K562 (cell line): ENCODE measurements at places on chromosomes 3 and 15. TPM values are rescaled to one million over a fixed set of nuclear protein-coding genes. Genes with fewer than 3 reads are reported as not detected.

Gene ZDHHC19
- 5.5 and 6.1 TPM in 2 replicates for total RNA-seq

Gene GP5
- total RNA-seq = 0.09 TPM in 1 of 2 replicates, not detected in the other

Gene ARRDC4
- total RNA-seq = 11.4 and 15.8 TPM in 2 replicates

Gene LHFPL4
- not detected in 2 replicates for total RNA-seq

DNA sequence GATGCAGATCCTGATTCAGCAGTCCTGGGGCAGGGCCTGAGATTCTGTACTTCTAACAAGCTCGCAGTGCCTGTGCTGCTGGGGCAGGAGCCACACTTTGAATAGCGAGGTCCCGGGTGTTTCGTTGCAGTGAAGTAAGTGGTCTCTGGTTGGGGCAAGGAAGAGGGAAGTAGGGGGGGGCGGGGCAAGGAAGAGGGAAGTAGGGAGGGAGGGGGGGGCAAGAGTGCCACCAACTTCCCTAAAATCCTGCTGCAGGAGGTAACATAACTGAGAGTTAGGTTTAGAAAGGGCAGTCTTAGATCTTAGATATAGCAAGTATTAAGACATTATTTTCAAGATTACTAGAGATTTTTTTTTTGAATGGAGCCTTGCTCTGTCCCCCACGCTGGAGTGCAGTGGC is 35.5 kb downstream of the CRTAP start:
- no peak for DNase-seq
- no peak overlapping the region for H3K4me3 ChIP-seq
- peaks cover 16% of the 10 kb centered on the region for H3K27me3 ChIP-seq

DNA sequence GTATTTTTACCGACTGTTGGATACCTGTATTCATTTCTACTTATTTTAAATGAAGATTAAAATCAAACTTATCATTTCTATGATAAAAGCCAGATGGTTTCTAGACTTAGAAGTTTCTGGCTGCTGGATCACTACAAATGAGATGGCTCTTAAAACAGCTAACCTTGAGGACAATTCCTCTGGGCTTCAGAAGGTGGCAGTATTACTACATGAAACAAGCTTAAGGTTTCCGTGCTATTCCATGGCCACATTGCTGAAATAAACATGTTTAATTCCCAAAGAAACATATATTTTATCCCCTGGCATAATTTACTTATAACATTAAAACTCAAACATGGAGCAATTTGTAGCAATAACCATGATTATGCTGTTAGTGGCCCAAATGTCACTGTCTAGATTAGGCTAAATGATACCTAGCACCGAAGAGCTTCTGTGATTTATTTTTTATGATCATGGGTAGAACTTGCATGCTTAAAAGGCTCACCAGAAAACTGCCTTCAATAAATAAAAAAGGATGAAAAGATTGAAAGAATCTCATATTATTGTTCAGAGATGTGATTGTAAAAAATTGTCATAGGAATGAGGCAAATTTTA is 204.0 kb upstream of the NANOGP8 start:
- no peak overlapping the region for H3K27ac ChIP-seq
- H3K27me3 ChIP-seq = no peaks in the 10 kb centered on the region
- H3K4me3 ChIP-seq = no peak overlapping the region
- no peaks in the 10 kb centered on the region for H3K36me3 ChIP-seq

- H3K4me3 ChIP-seq = no peak overlapping the region
- H3K4me1 ChIP-seq = no peaks in the 10 kb centered on the region
- no peaks in the 10 kb centered on the region for H3K36me3 ChIP-seq
These were observed 17.6 kb upstream of the CEP152 start for GRCh38 chr15:48828471-48828870.

DNA sequence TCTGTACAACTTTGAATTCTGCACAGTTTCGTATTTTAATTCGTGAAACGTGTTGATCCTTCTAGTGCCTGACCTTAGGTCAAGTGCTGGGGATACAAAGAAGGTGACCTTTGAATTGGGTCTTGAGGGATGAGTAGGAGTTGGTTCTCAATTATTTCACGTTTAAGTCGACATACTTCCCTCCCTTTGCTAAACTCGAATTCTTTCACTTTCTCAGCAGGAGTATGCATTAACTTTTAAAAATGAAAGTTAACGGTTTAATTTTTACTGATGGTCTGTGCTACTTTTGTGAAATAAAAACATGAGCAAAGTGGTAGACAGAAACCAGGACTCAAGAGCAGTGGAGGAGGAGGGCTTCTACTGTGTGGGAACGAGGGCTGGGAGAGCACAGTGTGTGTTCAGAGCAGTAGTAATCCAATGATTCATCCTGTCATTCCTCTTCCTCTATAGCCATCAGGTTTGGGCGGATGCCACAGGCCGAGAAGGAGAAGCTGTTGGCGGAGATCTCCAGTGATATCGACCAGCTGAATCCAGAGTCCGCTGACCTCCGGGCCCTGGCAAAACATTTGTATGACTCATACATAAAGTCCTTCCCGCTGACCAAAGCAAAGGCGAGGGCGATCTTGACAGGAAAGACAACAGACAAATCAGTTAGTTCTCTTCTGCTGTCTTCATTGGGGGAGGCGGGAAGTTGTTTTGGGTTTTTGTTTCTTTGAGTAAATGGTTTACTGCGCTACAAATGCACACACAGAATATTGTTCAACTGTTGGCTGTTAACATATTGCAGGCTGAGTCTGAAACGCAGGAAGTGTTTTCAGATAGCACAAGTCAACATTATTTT is 78.6 kb upstream of the TSEN2 start:
- peak; percentile 84 for DNase-seq
- H3K36me3 ChIP-seq = no peaks in the 10 kb centered on the region
- H3K4me3 ChIP-seq = no peak overlapping the region
- no peak overlapping the region for H3K27ac ChIP-seq
- H3K27me3 ChIP-seq = peaks cover 3% of the 10 kb centered on the region; the same call in 1 of the 3 replicates
- no peaks in the 10 kb centered on the region for H3K4me1 ChIP-seq

DNA sequence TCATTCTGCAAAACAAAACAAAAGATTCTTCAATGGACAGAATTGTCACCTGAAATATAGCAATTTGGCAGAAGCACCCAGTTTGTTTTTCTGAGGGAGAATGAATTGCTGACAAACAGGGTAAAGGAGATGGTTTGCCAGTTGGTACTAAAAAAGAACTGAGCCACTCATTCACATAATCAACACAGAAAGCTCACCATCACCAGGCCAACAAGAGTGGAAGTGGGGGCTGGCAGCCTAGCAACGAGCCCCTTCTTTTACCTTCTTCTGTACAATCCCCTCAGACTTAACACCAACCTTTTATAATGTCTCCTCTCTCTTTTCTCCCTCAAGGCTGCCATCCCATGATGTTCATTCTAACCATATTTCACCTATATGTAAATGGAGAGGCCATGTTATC is 5.9 kb downstream of the TOP2B start:
- H3K4me1 ChIP-seq = peaks cover 9% of the 10 kb centered on the region
- peaks cover 4% of the 10 kb centered on the region; the same call in 2 of the 3 replicates for H3K36me3 ChIP-seq
- no peaks in the 10 kb centered on the region for H3K27me3 ChIP-seq
- no peak for DNase-seq
- H3K27ac ChIP-seq = no peak overlapping the region

- no peaks in the 10 kb centered on the region for H3K27me3 ChIP-seq
- DNase-seq = no peak
- no peak overlapping the region for H3K27ac ChIP-seq
- H3K4me1 ChIP-seq = peaks cover 17% of the 10 kb centered on the region
These were observed 24.4 kb downstream of the SLC2A2 start for GRCh38 chr3:171001957-171002694.

- no peaks in the 10 kb centered on the region; the same call in 2 of the 3 replicates for H3K4me1 ChIP-seq
- no peak overlapping the region for H3K27ac ChIP-seq
- no peak overlapping the region for H3K4me3 ChIP-seq
These were observed 287.4 kb downstream of the UACA start for GRCh38 chr15:70475921-70476320.

DNA sequence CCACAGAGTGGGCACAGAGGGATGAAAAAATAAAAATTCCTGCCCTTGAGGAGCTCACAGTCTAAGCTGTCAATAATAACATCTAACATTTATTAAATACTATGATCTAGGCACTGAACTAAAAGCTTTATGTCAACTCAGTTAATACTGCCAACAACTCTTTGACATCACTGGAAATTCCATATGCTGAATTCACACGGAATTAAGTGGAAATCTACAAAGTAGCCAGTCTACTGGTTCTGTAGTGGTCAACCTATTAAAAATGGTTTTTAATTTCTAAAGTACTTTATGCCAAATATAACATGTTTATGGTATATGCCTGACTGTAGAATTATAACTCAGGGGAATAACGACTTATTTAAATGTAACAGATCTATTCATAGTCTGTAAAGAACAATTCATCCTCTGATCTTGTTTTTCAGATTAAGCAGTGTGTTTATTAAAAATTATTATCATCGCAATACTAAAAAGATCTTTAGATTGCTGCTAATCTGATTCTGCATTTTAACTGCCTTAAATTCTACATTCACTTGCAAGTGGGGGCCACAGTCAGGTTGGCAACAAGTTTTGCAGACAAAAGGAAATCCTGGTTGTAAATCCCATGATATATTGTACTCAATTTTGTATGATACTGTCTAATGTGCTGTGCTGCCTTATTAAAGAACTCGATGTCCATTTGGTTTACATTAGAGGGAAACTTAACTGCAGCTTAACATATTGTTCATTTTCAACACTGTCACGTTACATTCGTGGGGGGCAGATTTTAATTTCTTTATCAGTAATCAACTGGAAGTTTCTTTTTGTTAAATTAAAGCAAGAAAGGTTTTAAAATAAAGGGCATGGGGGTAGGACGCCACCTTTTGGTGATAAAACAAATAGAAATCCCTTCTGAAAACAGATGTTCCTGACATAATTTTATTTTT is 2.6 kb upstream of the FOXP1 start:
- no peak overlapping the region; the same call in 2 of the 3 replicates for H3K27ac ChIP-seq
- no peaks in the 10 kb centered on the region for H3K36me3 ChIP-seq
- H3K27me3 ChIP-seq = no peaks in the 10 kb centered on the region
- peak; percentile 11 for DNase-seq
- peaks cover 26% of the 10 kb centered on the region; the same call in 1 of the 2 replicates for H3K4me1 ChIP-seq
- no peak overlapping the region for H3K4me3 ChIP-seq

GRCh38 chr15:75823860-75824613 is 19.2 kb upstream of the UBE2Q2 start:
- H3K27me3 ChIP-seq = no peaks in the 10 kb centered on the region
- no peak for DNase-seq
- peaks cover 17% of the 10 kb centered on the region for H3K4me1 ChIP-seq
- no peak overlapping the region for H3K4me3 ChIP-seq
- H3K27ac ChIP-seq = no peak overlapping the region
